Femur (tissue), 1 donor: ENCODE measurements at places on chromosomes 2 and 18.

DNA sequence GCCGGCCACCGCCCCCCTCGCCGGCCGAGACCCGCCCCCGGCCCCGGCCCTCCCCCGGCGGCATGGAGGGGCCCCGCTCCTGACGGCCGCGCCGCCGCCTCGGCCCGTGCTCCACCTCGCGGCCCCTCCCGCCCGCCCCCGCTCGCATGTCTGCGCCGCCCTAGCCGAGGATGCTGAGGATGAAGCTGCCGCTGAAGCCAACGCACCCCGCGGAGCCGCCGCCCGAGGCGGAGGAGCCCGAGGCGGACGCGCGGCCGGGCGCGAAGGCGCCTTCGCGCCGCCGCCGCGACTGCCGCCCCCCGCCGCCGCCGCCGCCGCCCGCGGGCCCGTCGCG is 397 bp downstream of the ZCCHC2 start:
- DNase-seq = no peak

DNA sequence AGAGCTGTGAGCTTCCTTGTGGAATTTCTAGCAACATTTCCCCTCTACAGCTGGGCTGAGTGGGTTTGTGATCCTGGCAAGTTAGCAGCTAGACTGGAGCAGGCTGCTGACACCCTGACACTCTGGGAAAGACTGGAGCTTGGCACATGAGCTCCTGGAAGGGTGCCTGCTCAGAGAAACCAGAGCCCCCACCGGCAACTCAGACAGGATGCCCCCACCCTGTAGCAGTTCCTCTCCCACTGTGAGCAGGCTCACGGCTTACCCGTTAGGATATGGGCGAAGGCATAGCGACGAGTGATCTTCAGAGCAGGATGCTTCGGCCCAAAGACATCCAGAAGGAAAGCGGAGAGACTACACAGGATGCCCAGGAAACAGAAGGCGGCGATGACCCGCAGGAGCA is 11.2 kb downstream of the TMEM127 start:
- no peak for DNase-seq

- DNase-seq = no peak
Observed at GRCh38 chr2:3857576-3857975, 154.2 kb downstream of the DCDC2C start.

GRCh38 chr2:31333527-31334183 is 80.9 kb downstream of the XDH start:
- peak; percentile 81 for DNase-seq

DNA sequence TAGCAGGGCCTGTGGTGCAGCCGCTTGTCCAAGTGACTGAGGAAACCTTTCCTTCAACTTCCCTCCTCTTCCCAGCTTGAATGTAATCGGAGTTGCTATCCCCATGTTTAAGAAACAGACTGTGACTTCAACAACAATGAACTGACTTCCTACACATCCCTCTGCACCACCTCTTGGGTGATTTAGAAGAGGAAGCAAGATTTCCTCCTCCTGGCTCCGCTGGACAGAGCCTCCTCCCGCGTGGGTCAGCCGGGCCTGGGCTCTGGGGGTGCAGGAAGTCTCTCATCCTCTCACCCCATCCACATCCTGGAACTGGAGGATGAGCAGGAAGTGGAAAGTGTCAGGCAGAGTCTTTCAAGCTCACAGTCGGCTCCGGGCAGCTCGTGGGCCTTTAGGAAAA is 84.3 kb downstream of the GATA6 start:
- peak; percentile 29 for DNase-seq

DNA sequence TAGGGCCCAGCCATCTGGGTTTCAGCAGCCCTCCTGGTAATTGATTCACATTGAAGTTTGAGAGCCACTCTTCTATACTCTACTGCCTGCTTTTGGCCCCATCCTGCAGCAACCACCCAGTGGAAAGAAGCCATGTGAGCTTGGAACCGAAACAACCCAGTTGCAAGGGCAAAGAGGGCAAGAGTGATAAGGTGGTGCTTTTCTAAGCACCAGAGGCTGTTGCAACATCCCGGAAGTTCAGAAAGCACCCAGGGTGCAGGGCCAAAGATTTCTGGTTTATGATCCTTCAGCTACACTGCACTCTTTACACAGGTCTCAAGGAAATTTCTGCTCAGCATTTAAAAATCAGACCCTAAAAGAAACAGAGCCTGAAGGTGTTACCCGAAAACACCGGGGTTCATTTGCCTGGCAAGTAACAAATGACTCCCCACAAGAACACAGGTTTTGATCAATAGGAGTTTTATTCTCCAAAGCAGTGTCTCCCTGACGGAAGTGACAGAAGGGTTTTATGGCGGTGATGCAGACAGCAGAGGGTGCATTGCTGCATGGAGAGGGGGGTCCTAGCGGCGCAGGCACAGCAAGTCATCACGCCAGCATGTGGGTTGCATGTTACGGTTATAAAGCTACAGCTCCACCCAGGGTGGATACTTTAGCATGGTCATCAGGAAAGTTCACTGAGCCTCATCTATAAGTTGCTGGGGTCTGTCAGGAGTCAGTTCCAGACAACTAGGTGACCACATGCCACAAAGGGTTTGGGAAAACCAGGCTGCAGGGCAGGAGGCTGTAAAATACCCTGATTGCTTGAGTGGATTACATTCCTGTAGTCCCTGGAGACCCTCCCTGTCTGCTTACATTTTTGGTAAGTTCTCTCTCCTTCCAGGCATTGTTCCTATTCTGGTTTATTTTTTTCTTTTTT is 28.8 kb upstream of the TMEM37 start:
- DNase-seq = no peak

GRCh38 chr18:35387152-35387571 is 10.0 kb upstream of the ZNF396 start:
- no peak for DNase-seq

GRCh38 chr2:12262681-12263436 is 453.9 kb upstream of the TRIB2 start:
- DNase-seq = peak; percentile 53

GRCh38 chr18:78573773-78574172 is 405.8 kb upstream of the SALL3 start:
- no peak for DNase-seq

- DNase-seq = no peak
Observed at GRCh38 chr2:228613133-228613850, 431.8 kb upstream of the SPHKAP start.

DNA sequence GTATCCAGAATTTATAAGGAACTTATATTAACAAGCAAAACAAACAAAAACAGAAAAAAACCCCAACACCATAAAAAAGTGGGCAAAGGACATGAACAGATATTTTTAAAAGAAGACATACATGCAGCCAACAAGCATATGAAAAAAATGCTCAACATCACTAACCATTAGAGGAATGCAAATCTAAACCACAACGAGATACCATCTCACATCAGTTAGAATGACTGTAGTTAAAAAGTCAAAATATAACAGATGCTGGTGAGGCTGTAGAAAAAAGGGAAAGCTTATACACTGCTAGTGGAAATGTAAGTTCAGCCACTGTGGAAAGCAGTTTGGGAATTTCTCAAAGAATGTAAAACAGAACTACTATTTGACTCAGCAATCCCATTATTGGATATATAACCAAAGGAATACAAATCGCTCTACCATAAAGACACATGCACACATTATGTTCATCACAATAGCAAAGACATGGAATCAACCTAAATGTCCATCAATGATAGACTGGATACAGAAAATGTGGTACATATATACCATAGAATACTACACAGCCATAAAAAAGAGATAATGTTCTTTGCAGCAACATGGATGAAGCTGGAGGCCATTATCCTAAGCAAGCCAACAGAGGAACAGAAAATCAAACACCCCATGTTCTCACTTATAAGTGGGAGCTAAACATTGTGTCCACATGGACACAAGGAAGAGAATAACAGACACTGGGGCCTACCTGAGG is 25.3 kb downstream of the PREPL start:
- no peak for DNase-seq
